GM10248 (cell line): ENCODE measurements at places on chromosomes 6 and 20.

GRCh38 chr20:79565-79964 is 7.9 kb upstream of the DEFB125 start:
- DNase-seq, result no peak

GRCh38 chr6:117501722-117502121 is 19.2 kb downstream of the DCBLD1 start:
- DNase-seq, result no peak

GRCh38 chr6:93418033-93418407 is 1.3 kb downstream of the EPHA7 start:
- peak; percentile 13 for DNase-seq

GRCh38 chr6:67698534-67698933 is 936.5 kb upstream of the ADGRB3 start:
- no peak for DNase-seq

GRCh38 chr6:8904754-8905153 is 469.4 kb upstream of the SLC35B3 start:
- DNase-seq, result no peak

- DNase-seq, result no peak
These were observed 40.9 kb upstream of the NNAT start for GRCh38 chr20:37479925-37480691.

GRCh38 chr6:56524891-56525703 is 117.6 kb downstream of the DST start:
- no peak for DNase-seq

GRCh38 chr6:53049415-53049814 is 15.8 kb upstream of the FBXO9 start:
- no peak for DNase-seq

DNA sequence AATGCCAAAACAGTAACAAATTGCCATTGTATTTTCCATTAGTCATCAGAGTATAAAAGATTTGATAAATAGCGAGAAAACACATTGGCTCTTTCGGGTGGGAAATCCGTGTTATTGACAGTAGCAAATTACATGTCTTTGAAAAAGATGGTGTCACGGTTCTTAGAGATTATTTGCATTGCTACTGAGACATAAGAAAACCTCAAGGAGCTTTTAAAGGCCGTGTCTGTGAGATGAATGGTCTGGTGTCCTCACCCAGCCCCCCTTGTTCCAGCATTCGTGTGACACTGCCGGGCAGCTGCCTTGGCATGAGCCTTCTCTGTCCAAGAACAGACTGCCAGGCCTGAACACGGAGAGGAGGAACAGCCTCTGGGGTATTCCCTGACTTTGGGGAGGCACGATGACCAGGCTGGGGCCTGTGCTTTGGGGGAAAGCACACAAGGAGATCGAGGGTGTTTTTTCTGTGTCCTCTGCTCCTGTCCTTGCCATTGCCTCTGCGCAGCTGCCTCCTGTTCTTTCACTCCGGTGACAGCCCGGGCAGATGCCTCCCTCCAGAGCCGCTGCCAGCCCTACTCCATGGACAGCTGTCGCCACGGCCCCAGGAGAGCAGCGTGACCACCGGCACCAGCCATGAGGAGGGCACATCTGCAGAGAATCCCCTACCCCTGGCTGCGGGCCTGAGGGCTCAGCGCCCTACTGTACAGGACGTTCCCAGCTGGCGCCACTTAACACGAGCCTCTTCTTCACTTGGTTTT is 167.7 kb upstream of the CDYL start:
- no peak for DNase-seq
